ENCODE measurements at places on chromosomes 3 and 15. TPM values are rescaled to one million over a fixed set of nuclear protein-coding genes. Genes with fewer than 3 reads are reported as not detected.

WNT5A gene
- total RNA-seq: 0.54 TPM

DNA sequence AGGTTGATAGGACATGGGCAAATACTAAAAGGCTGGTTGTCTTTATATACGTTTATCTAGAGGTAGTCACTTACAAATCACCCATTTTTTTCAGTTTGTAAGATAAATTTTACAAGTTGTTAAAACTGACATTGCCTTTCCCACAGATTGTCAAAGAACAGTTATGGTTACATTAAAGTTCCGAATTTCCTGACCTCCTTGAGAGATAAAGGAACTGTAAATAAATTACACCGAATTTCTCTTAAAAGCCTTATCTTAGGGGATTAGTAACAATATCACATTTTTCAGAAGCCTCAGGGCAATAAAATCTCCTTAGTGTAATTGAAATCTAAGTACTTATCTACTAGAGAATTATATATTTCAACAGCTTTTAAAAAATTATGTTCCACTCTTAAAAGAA is 49.5 kb downstream of the ZPLD1 start:
- no peak for DNase-seq

DNA sequence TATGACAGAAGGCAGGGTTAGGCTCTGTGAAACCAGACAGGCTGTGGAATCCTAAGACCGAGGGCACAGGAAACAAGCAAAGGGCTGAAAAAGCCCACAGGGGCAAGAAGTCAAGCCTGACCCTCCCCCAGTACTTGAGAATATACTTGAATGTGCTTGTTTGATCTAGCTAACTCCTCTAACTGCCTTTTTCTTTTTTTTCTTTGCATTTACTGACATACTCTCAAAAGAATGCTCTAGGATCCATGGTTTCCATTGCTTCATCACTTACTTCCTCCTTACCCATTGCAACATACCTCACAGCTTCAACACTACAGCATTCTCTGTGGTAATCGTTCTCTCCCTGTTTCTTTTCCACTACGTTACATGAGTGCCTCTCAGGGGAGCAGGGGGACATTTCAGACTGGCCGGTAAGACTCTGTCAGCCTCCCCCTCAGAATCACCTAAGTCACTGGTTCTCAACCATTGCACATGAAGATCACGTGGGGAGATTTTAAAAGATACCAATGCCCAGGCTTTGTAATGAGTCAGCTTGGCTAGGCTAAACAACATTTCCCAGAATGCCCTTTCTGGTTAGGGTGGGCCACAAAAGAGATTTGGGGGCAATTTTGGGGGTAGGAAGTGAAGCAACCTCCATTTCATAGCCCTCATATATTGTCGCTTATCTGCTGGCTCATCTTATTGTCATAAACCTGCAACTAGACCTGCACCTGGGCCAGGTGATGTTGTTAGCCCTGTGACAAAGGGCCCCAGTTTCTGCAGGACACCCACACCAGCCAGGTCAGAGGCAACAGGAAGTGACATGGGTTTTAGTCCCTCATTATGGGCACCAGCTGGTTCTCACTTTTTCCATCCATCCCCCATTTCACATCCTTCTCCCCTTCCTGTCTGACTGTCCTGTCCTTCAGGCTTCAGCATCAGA is 24.6 kb upstream of the RSL24D1 start:
- no peak for DNase-seq

ACTRT3 gene
- total RNA-seq: 1.7 TPM

- DNase-seq: no peak
Observed at GRCh38 chr3:174498638-174499037, 360.5 kb upstream of the NAALADL2 start.

GRCh38 chr3:165641569-165642310 is 195.5 kb downstream of the BCHE start:
- DNase-seq: no peak

- DNase-seq: no peak
Observed at GRCh38 chr3:83941990-83942745, 1016.6 kb upstream of the CADM2 start.

GRCh38 chr3:95434491-95434890 is 1371.6 kb downstream of the NSUN3 start:
- DNase-seq: no peak

GRCh38 chr15:51600114-51600513 is 22.5 kb downstream of the DMXL2 start:
- DNase-seq: no peak

TOPAZ1 gene
- not detected for total RNA-seq

DNA sequence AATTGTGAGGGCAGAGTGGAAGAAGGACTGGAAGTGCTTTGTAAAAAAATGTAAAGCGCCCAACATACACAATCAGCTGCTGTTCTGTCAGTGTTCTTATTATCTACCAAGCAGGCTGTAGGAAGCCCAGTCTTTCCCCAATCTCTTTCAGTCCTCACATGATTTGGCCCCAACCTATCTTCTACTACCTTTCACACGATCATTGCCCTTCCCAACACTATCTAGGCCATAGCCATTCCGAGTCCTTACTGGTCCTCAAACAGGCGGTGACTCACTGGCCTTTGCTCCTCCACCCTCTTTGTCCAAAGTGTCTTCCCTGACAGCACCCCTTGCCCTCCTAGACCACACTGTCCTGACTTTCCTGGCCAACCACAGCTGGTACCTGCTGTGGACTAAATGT is 861 bp upstream of the RFT1 start:
- DNase-seq: no peak

DNA sequence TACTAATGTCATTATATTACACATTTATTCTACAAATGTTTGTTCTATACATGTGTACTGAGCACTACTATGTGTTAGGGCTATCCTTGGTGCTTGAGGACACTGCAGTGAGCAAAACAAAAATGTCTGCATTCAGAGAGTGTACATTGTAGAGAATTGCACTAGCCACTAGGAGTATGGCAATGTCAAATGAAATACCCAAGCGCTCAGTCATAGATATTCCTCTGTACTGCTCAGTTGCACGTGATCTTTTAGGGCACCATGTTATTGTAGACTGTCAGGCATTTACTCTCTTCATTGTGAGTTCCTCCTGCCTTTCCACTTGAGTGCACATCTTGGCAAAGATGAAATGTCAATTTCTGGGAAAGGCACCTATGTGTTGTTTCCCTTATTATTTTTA is 36.8 kb downstream of the FNDC3B start:
- no peak for DNase-seq

SOX2 gene
- 0.39 TPM for total RNA-seq

DNA sequence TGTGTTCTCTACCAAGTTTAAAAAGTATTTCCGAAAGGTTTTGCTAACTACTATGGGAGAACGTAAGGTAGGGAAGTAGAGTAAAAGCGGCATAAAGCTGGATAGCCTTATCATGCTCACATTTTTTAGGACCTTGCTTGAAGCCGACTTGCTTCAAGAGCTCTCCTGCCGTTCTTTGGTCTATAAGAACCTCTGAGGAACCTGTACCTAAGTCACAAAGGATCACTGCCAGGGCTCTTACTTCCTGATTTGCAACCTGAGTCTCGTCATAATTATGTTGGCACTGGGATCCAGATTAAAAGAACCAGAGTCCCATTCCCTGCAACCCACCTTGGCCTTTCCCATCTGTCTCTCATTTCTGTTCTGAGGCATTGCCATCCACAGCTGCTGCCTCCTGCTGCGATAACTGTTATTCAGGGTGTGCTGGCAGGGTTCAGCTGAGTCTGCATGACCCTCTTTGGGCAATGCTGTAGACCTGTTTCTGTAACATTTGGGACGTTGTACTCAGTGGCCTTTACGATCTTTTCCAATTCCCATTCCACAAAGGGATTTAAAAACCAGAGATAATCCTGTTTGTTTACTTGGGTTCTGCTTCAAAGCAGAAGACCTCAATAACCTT is 131.0 kb upstream of the UMPS start:
- no peak for DNase-seq

GRCh38 chr3:188526057-188526456 is 372.1 kb downstream of the LPP start:
- no peak for DNase-seq

- no peak for DNase-seq
Observed at GRCh38 chr15:73716417-73716816, 32.2 kb downstream of the CD276 start.

DNA sequence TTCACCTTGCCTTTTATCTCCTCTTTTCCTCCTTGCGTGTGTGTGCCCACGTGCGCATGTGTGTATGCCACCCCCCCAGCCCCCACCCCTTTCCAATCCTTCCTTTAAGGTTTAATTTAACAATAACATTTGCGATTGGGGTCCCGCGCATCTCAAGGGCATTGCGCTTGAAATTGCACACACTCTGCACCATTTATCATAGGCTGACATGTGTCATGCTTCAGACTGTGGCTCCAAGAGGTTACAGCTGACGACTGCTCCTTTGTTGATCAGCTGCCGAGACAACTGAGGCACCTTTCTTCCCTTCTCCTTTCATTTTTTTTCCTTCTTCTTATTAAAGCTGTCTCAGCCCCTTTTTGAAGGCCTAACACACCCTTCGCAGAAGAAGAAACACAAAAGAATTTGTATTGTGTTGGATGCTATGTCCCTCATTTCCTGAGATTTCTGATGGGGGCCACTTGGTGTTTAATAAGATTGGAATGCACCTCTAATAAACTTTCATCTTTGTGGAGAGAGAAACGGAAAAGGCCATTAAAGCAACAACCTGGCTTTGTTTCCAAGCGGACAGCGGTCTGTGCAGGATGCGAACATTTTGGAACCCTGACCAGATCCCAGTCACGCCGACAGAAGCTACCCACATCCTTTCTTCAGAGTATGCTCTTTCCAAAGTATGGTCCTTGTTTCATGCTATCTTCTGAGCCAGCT is 470.1 kb downstream of the MCTP2 start:
- DNase-seq: no peak

GRCh38 chr15:101532865-101533264 is 43.4 kb upstream of the PCSK6 start:
- no peak for DNase-seq

DNA sequence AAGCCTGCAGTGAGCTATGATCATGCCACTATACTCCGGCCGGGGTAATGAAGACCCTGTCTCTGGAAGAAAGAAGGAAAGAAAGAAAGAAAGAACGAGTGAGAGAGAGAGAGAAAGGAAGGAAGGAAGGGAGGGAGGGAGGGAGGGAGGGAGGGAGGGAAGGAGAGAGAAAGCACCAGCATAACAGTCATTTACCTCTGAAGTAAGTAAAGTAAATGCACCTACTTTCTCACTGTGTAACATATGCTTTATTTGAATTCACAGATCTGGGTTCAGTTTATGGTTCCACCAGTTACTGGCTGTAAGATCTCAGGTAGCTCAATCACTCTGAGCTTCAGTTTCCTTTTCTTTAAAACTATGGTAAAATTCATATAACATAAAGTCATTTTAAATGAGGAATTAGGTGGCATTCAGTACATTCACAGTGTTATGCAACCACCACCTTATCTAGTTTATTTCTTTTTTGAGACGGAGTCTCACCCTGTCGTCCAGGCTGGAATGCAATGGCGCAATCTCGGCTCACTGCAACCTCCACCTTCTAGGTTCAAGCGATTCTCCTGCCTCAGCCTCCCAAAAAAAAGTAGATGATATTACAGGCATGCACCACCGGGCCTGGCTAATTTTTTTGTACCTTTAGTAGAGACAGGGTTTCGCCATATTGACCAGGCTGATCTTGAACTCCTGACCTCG is 16.1 kb upstream of the RAD54L2 start:
- no peak for DNase-seq

GRCh38 chr3:138642226-138642926 is 33.8 kb downstream of the FAIM start:
- DNase-seq: no peak

SNUPN gene
- 52.1 TPM for total RNA-seq

TTLL3 gene
- 15.7 TPM for total RNA-seq

SCN11A gene
- not detected for total RNA-seq

LRIG1 gene
- 5.3 TPM for total RNA-seq

All from Panc1 (cell line).